Adipose tissue (tissue), 3 donors: ENCODE measurements at places on chromosomes 12 and 14. TPM values are rescaled to one million over a fixed set of nuclear protein-coding genes. Genes with fewer than 3 reads are reported as not detected.

The FAM222A gene
- 1.7 TPM for polyA plus RNA-seq

The TSPAN11 gene
- polyA plus RNA-seq = 0.89 TPM

The ACOT4 gene
- 3.7 TPM for polyA plus RNA-seq

The LMNTD1 gene
- 0.28 TPM for polyA plus RNA-seq

The RPL10L gene
- not detected for polyA plus RNA-seq

The POTEG gene
- not detected for polyA plus RNA-seq

The PROX2 gene
- not detected for polyA plus RNA-seq

The CSRP2 gene
- polyA plus RNA-seq = 10.8 TPM

The KLRD1 gene
- 1.3 TPM for polyA plus RNA-seq

The BICDL1 gene
- polyA plus RNA-seq = 6.0 TPM

The SMCO2 gene
- not detected for polyA plus RNA-seq

The NOXRED1 gene
- polyA plus RNA-seq = 0.22 TPM

The GSG1 gene
- polyA plus RNA-seq = not detected

The ANP32D gene
- not detected for polyA plus RNA-seq

The CCDC38 gene
- polyA plus RNA-seq = not detected

The NRIP2 gene
- polyA plus RNA-seq = 1.4 TPM

The DEGS2 gene
- 0.22 TPM for polyA plus RNA-seq

The PIANP gene
- polyA plus RNA-seq = 0.09 TPM

The RNASE9 gene
- not detected for polyA plus RNA-seq

The BDKRB1 gene
- polyA plus RNA-seq = 1.2 TPM

The ADAMTS20 gene
- polyA plus RNA-seq = not detected

The BHLHE41 gene
- 3.6 TPM for polyA plus RNA-seq

The CCDC60 gene
- polyA plus RNA-seq = not detected

The SLC8A3 gene
- 0.15 TPM for polyA plus RNA-seq

The WNT1 gene
- not detected for polyA plus RNA-seq

The ULK1 gene
- polyA plus RNA-seq = 13.7 TPM

The TMEM229B gene
- polyA plus RNA-seq = 2.2 TPM

The DYRK4 gene
- polyA plus RNA-seq = 53.1 TPM
